SHP77 (cell line): ENCODE measurements at places on chromosomes 5 and 9.

GRCh38 chr9:116506685-116507084 lies 180.4 kb upstream of the TRIM32 start:
- no peak for DNase-seq

DNA sequence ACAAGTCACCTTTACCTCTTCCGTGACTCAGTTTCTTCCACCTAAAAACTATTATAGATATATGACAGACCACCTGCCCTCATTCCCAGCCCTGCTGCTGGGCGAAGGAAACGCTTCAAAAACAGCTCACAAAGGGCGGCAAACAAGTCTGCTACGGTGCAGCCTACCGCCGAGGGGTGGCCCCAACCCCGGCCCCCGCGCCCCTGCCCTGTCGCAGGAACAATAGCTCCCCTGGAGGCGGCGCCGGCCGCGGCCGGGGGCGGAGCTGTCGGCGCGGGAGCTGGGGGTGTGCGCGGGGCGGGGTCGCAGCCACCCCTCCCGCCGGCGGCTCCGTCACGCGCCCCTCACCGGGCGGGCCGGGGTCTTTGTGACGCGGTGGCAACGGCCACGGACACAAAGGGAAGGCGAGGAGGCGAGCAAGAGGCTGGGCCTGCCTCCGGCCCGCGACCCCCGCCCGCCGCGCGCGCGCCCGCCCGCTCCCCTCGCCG lies at the start of gene TMEFF1:
Gene TMEFF1 (plus strand): TSS at position 362 of the 488 bp plus-strand sequence. CDS start 396 bp downstream, outside the sequence.
- DNase-seq, result no peak

- no peak for DNase-seq
Measured at GRCh38 chr5:62343428-62343827, 37.4 kb downstream of the KIF2A start.

GRCh38 chr5:158483281-158483860 lies 616.3 kb downstream of the EBF1 start:
- no peak for DNase-seq

DNA sequence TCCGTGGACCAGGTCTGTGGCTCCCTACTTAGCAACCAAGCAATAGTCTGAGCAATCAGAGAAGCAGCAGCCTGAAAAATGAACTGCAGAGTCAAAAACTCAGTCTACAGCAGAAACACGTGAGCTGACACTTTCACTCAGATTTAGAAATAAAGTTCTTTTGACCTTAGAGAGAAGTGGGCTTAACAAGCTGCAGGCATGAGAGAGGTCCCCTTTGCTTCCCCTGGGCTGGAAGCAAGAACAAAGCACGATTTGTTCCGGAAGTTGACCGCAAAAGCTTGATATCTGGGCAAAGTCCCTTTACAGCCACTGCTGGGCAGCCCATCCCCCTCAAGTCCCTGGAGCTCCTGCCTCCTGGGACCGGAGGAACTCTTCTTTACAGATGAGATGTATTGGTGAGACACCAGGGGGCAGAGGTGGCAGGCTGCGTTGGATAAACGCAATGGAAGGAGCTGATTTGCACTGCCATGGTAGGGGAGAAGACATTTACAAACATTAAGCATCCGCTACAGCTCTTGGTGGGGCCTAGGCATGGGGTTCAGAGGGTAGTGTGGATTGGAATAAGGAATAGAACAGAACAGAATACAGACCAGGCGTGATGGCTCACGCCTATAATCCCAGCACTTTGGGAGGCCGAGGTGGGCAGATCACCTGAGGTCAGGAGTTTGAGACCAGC lies 5.8 kb upstream of the SOWAHA start:
- no peak for DNase-seq

DNA sequence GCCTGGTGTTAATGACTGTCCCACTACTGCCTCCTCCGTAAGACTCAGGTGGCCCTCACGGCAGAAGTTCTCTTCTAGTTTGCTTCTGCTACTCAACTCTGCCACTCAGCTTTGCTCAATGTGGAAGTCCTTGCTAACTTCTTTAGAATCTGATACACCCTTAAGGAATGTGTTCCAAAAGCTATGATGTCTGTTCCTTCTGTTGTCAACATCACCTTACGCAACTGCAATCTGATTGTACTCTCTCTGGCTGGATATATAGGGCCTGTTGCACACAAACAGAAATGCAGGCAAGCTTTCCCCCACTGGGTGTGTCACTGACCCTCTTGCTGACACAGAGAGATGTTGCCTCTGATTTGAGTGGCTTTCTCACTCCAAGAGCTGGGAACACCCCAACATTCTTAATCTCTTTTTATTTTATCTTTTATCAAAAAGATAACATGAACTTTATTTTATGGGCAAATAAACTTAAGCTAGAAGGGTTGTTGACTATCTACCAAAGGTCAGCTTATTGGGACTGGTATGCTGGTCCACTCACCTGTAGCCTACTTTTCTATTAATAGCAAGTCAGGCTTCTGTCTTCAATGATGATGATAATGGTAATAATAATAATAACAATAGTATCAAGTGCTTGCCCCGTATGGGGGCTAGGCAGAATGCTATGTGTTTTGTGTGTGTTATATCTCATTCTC lies 25.2 kb downstream of the TMEM252 start:
- no peak for DNase-seq

DNA sequence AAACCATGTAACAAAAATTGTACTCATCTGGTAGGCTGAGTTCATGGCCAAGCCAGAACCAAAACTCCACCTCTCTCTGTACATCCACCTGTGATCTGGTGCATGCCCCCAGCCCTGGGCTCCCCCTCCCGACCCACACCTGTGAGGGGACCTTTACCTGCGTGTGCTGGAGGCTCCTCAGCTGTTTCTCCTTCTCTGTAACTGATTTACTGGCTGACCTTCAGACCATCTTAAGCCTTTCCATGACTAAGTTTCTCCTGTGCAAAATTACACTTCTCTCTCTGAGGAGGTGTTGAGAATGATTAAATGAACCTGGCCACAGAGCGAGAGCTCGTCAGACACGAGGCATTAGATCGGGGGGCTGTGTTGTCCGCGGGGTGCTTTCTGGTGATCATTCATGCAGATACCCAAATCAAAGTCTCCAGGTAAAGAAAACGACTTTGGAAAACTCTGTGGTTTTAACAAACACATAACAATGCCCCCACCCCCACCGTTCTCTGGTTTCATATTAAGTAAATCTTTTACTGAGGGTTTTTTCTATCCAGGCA lies 136.4 kb downstream of the SEMA5A start:
- no peak for DNase-seq
